ENCODE measurements at places on chromosomes 7 and 10.
A peak's percentile ranks its signal among the peaks of the same experiment; 100 is the strongest.

DNA sequence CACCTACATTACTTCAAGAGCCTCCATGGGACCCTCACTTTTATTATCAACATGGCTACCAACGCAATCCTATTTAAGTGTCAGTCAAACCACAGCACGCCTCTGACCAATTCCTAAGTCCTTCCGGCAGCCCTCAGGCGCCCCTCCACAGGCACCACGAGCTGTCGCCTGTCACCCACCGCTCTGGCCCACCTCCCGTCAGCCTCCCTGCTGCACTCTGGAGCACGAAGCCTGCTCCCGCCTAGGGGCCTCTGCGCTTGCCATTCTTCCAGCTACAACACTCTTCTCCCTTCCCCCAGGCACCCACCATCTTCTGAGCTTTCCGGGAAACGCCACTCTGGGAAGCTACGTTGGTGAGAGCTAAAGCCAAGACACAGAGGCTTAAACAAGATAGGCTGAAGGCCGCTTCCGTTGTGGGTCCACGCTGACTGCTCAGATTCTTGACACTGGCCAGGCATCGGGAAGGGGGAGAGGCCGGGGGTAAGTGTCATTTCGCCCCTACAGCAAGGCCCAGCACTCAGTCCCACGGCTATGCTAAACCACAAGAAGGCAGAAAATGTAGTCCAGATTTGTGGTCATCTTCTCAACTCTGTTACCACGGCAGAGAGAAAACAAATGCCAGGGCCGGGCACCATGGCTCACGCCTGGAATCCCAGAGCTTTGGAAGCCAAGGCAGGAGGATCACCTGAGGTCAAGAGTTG is 56.7 kb downstream of the GNA12 start:
- no peak for DNase-seq

DNA sequence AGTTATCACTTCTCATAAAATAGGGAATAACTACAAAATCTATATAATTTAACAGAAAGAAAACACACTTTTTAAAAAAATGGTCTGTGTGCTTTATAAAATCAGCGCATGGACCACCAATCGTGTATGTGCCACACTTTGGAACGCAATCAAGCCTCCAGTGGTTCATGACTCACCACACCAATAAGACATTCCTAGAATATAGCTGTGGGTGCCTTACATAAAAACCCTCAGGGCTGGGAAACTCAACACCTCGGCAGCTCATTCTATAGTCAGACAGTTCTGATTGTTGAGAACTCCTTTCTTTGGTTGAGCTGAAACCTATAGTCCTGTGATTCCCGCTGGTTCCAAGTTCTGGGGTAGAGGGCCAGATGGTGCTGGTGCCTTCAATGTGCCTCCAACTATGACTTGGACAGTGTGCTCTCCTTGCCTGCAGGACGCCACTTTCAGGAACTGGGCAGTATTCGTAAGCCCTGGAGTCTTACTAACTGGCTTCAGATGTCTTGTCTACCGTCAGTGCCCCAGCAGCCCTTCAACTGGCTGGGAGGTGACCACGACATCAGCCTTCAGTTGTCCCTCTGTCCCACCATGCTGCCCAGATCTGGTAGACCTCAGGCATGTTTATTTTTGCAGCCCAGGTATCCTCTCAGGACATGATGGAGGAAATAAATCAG is 135.7 kb upstream of the GDF10 start:
- no peak for DNase-seq

GRCh38 chr7:151964951-151965350 is 8.7 kb downstream of the GALNTL5 start:
- peak; percentile 59 for DNase-seq

GRCh38 chr7:43104874-43105520 is 7.5 kb upstream of the HECW1 start:
- DNase-seq, result no peak

DNA sequence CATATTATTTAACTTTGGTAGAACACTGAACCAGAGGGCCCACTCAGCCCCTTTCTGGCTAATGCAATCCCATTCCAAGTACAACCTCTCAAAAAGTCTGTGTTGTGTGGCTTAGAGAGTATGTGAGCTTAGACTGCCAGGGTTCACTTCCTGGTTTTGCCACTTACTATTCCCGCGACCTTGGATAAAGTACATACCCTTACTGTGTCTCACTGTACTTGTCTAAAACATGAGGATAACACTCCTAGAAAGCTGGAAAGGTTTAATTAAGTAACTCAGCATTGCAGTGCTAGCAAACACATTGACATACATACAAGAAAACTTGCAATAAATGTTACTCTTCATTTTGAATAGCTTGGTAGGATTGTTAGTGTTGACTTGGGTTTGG is 215.8 kb downstream of the CHCHD3 start:
- no peak for DNase-seq

- DNase-seq, result no peak
These were observed 3.6 kb downstream of the CREB3L2 start for GRCh38 chr7:137998250-137998649.

DNA sequence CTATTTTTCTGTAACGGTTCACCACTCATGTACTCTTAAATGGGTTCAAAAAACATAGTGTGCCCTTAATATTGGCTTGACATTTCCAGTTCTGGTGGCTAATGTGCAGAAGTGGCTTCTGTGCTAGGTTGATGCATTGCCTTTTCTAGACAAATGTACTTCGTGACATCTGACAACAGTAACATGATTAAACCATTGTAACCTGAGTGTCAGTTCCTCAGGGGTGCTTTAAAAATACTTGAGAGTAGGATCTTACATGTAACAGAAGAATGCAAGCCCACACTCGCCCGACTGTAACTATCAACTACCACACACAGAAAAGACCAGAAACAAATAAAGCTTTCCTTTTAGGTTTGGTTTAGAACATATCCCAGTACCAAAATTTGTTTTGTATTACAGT is 393.4 kb upstream of the NFE2L3 start:
- no peak for DNase-seq

DNA sequence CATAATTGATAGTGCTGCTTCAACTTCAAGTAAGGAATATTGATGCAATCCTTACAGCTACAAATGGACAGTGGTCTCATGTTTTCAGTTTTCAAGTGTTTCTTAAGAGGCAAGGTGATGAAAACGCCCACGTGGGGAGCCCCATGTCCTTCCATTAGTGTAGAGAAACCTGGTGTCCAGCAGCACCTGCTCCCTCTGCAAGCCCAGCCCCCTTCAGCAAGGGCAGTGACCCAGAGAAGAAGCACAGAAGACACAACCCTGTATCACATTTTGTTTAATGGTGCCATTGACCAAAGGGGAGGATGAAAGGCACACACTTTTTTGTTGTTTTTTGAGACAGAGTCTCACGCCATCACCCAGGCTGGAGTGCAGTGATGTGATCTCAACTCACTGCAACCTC is 143.7 kb downstream of the EGFR start:
- DNase-seq, result no peak

- DNase-seq, result no peak
These were observed 569.4 kb upstream of the STEAP1 start for GRCh38 chr7:89584896-89585295.

DNA sequence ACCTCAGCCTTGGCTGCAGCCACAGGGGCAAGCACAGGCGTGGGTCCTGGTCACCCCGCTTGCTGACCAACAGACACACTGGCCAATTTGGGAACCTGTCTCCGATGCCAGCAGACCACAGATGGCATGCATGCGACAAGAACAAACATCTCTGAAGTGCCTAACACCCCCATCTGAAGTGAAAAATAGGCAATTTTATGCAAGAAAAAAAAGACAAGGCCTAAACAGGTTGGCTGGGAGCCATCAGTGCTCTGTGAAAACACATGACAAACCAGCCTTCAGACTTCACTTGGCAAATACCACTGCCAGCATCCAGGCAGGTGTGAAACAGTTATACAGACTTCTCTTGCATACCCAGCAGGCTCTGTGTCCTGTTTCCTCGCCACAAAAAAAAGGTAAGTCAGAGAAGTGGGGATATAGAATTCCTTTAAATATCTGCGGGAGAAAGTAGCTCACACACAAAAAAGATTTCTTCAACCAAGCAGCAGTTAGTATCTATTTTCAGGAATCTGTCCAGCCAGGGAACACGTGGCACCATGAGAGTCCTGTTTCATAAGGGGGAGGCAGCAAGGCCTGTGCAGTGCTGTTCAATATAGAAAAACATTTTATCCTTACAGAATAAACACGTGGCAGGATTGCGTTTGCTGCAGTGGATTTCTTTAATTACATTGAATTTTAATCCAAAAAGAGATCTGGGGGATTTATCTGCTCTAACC is 293.4 kb upstream of the MKLN1 start:
- no peak for DNase-seq

DNA sequence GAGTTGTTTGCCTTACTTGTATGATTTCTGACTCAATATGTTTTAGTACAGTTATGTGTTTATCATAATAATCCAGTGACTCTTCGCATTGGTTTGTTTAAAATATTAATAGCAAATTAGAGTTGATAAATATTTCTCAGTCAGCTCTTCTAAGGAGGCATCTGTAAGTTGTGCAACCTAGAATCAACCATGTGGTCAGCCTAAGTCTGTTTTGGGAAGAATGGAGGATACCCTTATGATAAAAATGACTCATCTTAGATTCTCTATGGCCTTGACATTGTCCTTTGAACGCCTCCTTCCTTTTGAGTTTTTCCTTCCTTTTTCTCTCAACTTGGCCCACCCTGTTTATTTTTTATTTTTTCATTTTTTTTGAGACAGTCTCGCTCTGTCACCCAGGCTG is 18.8 kb downstream of the DNAJC9 start:
- DNase-seq, result no peak

DNA sequence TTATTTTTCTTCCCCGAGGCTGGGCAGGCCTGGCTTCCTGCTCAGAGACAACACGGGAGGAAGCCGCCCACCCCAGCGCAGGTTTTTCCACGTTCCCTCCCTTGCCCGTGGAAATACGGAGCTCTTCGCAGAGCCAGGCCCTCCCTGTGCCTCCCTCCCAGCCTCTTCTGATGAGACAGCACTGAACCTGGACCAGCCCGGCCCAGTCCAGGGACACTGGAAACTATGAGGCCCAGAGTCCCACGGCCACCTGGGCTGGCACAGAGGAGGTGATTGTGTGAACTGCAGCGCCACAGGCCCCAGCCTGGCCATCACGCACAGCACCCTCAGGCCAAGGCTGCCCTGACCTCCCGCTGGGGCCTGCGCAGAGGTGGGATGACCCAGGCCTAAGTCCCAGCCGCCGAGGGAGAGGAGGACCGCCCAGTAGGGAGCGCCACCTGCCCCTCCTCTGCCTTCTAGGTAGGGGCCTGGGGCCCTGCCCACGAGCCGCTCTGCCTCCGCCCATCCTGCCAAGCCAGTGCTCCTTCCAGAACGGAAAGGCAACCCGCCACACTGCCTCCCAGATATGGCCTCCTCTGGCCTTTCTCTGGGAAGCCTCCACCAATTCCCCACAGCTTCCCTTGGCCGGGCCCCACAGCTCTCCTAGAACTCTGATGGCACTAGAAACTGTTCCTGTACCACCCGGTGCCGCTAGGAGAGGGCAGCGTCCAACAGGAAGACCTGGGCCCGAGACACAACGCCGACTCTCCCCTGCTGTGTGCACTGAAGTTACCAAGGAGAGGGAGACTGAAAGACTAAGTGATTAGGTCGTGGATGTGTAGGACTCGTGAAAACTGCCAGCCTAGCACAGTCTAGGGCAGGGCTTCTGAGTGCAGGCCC is 57.2 kb downstream of the PROSER2 start:
- DNase-seq, result no peak

- DNase-seq, result no peak
These were observed 22.9 kb upstream of the CAMK2B start for GRCh38 chr7:44348300-44348699.

DNA sequence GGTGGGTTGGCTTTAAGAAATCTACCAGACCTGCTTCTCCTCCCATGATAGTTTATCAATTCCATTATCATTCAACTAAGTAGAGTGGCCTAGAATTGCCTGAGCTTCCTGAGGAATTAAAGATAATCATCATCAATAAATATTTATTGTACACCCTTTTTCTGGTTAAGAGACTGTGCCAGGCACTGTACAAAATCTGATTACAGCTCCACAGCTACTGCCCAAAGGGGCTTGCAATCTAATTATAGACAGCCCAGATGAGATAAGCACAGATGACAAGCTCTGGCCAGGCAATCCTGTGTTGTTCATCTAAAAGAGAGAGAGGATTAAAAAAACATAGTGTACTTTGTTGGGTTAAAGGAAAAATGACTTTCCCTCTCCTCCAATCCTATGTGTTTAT is 586.4 kb downstream of the GATA3 start:
- no peak for DNase-seq

GRCh38 chr10:129550076-129550475 is 83.0 kb downstream of the MGMT start:
- DNase-seq, result peak; percentile 75

All from osteocyte (in vitro differentiated cells).